ENCODE measurements at places on chromosomes 7 and 10.

DNA sequence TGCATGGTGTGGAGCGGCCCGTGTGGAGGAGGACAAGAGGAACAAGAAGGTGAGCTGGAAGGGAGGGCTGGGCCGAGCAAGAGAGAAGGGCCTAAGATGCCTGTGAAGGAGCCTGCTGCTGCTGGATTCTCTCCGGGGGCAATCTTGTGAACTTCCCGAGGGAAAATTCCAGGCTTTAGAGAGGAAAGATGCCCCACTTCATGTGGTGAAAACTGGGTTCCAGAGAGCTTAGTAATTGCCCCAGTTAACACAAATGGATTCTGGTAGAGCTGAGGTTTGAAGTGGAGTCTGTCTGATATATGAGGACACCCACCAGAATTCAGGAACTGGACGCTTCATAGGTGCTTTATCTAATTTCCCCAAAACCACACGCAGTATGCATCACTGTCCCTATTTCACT is 114.1 kb upstream of the ZMIZ1 start:
- no peak for DNase-seq

DNA sequence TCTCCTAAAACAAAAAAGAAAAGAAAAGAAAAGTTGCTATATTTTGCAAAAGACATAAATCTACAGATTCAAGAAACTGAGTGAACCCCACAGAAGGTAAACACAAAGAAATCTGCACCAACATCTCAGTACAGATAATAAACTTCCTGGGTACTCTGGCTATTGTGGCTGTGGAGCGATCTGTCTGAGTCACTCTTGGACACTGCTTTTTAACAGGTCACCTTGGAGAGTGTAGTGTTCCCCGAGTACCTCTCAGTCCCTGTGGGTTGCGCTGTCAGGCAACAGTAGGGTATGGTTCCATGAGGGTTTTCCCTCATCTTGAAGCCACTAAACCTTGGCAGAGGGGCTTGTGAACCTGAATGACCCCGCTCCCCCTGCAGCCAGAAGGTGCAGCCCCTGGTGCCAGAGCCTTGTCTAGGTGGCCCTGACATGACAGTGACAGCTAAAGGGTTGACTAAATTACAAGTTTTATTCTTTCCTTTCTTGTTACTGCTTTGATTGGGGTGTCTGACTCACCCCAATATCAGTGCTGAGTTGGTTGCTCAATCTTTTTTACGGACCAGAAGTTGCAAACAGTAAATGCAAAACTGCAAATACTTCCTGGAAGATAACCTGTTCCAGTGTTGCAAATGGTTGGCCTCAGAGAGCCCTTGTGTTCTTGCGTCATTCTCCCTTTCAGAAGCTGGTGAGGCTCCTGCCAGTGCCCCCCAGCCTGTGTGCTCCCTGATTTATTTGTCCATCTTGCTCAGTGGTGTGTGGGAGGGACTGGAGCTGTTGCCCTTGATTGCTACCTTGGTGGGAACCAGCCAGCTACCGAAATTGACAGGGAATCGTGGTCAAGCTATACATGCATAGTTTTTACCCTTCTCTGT is 30.6 kb downstream of the POR start:
- DNase-seq = no peak

DNA sequence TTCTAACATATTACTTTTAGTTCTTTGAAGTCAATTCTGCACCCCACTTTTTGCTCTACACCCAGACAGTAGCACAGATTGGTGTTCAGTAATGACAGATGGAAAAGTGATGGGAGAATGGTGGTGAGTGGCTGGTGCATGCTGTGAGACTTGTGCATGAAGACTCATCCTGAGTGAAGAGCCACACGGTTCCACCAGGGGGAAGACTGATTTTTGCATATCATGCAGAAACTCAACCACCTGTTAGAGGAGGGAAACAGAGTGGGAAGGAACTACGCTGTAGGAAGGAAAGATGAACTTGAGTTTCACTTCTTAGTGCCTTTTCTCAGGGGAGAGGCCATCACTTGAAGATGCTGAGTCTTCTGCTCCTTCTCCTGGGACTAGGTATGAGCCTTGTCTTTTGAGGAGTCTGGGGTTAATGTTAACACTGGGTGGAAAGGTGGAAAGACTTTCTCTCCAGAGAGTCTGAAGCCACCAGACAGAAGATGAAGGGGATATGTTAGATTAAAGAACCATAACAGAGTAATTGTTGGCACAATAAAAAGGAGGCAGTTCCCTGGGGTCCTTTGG is 9.3 kb upstream of the PRSS1 start:
- no peak for DNase-seq

GRCh38 chr7:2597273-2597640 is 34.5 kb upstream of the TTYH3 start:
- no peak for DNase-seq

DNA sequence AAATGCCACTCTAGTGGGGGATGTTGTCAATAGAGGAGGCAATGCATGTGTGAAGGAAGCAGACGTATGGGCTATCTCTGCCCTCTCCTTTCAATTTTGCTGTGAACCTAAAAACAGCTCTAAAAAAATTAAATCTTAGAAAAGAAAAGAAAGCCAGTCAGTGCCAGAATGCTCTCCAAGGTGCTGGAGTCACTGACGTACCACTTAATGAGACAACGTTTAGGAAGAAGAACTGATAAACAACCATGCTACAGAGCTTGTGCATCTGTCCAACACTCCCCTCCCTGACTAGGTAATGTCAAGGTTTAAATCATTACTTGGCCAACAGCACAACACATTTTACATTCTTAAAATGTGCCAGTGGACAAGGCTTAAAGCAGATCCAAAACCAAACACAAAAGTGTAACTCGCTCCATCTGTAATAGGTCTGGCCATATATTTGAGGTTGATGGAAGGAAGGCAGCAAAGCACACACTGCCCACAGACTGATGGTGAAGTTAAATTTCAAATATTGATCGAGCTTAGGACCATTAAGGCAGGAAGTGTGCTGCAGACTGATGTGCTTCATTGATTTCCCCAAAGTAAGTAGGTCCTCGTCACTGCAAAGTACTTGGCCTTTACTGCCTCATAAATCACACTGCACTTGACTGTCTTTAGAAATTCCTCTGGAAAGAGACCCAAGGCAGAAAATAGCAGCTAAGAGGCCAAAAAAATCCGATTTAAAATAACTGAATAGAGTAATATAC is 15.5 kb downstream of the ARMH3 start:
- no peak for DNase-seq

DNA sequence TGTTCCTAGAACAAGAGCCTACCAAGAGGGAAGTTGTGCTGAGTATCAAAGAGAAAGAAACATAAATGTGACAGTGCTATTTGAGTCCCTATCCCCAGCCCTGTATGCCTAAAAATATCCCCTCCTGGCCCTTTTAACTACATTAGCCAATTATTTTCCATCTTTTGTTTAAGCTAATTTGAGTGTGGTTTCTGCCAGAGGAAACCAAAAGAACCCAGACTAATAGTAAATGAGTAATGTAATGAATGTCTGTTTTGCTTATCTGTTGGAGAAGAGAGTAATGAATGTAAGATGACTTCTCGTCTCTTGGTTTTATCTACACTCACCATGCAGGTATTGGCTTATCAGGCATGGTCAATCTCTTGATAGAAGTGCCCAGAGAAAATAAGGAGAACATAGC is 134.4 kb upstream of the CDK1 start:
- no peak for DNase-seq

- DNase-seq = no peak
These were observed 247.1 kb downstream of the KCNMA1 start for GRCh38 chr10:77390481-77390891.

DNA sequence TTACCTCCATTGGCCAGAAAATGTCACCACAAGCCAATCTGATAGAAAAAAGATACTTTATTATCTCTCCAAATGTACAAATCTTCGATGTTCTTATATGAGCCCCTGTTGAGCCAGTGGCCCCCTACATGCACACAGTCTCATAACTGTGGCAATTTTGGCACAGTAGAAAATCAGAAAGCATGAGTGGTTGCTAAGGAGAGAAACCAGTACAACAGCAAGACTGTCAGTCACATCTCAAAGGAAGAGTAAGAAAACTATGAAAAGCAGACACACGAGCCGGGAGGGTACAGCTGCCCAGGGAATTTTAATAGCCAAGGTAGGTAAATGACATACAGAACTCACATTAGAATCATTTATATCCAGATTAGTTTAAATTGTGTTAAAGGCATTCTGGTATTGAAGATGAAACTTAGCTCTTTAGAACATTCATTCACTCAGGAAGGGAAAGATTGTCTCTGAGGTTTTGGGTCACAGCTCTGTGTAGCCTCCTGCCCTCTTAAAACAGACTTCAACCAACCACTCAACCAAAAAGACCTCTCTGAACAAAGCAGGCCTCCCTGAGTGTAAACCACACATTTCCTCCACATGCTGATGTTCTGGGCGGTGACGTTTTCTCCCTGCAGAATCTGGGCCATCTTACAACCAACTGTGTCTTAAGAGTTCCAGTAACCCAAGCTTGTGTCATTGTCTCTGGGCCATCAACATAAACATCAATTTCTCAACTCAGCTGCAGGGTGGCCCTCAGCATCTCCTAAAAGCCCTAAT is 80.8 kb upstream of the ADAM12 start:
- no peak for DNase-seq

GRCh38 chr10:93995598-93996271 is 2.0 kb downstream of the PLCE1 start:
- DNase-seq = no peak

GRCh38 chr10:127080317-127080716 is 116.1 kb downstream of the INSYN2A start:
- DNase-seq = no peak

- no peak for DNase-seq
These were observed 182.3 kb downstream of the NSUN6 start for GRCh38 chr10:18469125-18469524.

DNA sequence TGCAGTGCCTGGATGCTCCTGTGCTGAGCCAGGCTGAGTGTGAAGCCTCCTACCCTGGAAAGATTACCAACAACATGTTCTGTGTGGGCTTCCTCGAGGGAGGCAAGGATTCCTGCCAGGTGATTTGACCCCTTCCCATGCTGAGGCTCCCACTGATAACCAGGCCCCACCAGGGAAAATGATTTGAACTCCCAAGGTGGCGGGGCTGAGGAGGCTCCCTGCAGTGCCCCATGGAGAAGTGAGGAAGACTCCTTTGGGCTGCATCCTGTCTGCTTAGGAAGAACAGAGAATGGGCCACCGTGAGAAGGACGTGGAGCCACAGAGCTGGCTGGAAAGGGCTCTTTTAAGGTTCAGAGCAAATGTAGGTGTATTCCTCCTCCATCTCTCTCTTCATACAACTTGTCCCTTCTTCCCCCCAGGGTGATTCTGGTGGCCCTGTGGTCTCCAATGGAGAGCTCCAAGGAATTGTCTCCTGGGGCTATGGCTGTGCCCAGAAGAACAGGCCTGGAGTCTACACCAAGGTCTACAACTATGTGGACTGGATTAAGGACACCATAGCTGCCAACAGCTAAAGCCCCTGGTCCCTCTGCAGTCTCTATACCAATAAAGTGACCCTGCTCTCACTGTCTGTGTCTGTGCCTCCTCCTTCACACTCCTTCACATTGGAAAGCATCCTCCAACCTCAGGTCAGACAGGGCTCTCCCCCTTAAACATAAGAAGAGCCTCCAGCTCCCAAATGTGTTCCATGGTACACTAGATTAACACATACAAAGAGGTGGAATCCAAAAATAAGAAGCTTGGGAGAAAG is 3.4 kb downstream of the PRSS2 start:
- no peak for DNase-seq

- DNase-seq = no peak
These were observed 55.7 kb downstream of the KLRG2 start for GRCh38 chr7:139427788-139428187.

DNA sequence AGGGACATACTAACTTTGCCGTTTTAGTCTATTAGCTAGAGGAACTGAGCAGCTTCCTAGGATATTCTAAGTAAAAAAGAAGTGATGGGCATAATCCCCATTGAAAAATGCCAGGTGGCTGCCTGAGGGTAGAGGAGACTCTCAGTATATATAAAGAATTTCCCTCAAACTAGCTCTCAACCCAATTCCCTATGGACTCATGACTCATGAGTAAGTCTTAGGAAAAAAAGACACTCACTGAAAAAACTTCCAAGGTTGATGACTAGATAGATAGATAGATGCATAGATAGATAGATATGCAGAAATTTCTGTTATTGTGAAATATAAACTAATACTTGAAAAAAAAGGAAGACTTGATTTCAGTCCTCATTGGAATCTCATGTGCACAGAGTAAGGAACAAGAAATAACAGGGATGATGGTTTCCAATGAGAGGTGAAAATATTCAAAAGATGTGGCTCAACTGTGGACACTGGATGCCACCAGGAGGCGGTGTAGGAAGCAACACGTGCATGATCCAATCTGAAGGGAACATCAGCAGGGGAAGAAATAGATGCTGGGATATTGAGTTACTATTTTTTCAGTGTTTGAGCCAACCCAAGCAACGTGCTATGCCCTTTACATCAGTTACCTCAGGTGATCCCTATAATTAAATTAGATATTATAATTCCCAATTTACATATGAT is 711.0 kb upstream of the LRRTM3 start:
- no peak for DNase-seq

DNA sequence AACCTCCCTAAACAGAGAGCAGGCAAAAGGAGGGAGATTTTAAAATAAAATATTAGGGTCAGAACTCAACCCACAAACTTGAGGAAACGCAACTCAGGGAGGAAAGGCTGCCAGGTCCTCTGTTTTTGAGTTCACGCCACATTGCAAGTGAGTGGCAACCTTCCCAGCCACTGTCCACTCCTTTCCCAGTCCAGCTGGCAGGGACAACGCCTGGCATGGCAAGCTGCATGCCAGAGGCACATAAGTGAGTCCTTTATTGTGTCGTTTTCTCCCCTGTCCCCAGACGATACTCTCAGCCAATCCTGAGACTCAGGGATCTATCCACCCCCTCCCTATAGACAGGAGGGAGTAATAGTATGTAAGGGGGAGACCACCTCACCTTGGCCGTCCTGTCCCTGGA is 22.4 kb downstream of the FBXW4 start:
- no peak for DNase-seq

DNA sequence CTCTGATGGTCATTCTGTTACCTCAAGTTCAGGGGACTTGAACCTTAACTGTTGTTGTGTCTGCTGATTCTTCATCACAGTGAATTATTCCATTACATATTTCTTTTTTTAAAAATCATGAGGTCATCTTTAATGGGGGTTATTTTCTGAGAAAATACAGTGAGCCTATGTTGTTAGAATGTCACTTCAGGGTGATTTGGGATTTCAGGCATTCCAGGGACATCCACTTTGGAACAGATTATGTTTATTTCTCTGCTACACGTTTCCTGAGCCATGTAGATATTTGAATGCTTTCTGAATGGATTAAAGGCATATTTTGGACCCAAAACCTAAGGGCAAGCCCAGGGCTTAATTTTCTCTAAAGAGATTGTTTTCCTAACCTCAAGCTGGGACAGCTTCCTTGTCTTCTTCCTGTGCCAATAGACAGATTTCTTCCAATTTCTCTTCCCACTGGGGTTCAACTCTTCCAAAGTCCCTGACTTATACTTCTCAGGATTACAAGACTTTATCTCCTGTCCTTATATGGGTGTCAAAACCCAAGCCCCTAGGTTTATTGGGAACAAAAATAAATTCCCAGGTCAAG is 271.7 kb downstream of the ARHGAP12 start:
- no peak for DNase-seq

- DNase-seq = peak; percentile 50
These were observed 8.0 kb upstream of the HSPB1 start for GRCh38 chr7:76294344-76295024.
